GM04504 (cell line): ENCODE measurements at places on chromosomes 12 and 14.

DNA sequence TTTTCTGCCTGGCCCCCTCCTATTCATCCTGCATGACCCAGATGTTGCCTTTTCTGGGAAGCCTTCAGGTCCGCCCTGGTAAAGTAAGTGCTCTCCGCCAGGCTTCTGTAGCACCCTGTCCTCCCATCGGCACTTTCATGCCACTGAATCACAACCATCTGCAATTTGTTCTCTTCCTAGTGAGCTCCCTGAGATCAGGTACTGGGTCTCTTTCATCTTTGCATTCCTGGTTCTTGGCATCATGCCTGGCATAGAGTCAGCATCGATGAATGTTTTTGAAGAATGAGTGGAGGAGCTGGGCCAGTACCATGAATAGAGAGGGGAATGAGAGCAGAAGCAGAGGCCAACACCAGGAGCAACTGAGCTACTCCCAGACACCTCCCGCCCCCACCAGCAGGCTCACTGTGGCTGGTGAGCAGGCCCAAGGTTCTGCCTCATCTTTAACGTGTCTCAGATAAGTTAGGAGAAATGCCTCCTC is 13.1 kb downstream of the ZDHHC22 start:
- no peak for DNase-seq

DNA sequence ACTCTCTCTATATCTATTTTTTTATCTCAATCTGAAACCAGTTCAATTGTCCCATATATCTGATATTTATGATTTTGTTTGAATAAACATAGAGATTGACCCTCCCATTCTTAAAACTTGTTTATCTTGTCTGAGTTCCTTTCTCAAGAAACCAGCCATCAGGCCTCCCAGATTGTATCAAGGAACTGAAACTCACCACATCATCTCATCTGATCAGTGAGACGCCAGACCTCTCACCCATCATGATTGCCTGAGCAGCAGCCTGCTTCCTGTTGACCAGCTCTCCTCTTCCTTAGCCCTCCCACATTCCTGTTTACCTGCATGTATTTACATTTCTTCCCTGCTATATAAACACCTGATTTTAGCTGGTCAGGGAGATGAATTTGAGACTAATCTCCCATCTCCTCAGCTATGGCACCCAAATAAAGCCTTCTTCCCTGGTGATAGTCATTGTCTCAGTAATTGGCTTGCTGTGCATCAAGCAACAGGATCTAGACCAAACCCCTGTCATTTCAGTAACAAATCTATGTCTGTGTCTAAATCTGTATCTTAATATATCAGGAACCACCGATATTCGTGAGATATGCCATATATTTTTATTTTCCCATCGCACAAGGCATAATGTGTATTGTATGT is 323.6 kb downstream of the TMTC2 start:
- no peak for DNase-seq

GRCh38 chr12:92408072-92408900 is 262.6 kb upstream of the BTG1 start:
- no peak for DNase-seq

- DNase-seq: no peak
Measured at GRCh38 chr12:107361970-107362369, 268.6 kb upstream of the CRY1 start.

DNA sequence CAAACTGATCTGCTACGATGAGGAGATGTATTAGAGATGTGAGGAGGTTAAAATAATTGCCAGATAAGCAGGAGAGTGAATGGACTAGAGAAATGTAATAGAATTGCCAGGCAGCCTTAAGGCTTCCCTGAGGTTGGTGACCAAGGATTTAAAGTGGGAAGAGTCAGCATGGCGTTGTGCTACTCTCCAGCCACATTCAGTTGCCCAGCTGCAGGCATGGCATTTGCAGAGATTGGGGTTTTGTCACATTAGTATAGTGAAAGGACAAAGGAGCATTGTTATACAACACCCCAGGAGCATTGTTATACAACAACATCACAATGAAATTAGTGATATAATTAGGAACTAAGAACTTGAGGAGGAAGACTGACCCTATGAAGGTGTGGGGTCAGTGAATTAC is 31.7 kb downstream of the MARK3 start:
- DNase-seq: no peak

- no peak for DNase-seq
Measured at GRCh38 chr12:120474616-120474960, 5.0 kb upstream of the SRSF9 start.

DNA sequence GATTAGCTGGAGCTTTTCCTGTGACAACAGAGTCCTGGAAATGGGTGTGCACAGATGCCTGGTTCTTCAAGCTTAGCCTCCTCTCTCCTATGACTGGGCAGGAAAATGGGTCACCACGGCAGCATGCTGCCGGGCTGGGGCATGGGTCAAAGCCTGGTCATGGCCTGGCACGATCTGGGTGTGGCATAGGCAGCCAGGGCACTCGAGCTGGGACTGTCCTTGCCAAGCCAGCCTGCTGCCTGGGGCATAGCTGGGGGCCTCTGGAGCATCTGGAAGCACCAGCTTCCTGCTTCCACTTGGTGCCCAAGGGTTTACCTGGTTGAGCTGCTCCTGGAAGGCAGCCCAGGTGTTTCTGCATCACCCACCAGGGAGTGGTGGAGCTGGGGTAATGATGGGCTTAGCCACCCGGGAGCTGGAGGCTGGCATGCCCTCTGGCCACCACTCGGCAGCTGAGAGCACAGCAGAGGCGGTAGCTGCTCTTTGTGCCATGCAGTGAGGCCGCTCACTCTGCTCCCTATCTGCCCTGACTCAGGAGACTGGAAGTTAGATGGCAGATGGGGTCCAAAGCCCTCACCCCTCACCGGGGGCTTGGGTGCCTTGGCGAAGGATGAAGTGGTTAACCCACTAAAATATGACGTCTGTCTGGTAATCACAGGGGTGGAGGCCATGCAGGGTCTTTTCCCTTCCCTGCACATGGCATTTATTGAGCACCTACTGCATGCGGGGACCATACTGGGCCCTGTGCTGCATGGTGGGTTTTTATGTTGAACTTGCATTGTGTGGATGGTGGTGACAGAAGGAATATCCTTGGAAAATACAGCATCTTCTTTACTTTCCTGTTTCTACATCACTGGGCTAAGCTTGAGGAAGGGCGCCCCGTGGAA is 1.7 kb downstream of the OTUB2 start:
- DNase-seq: no peak

DNA sequence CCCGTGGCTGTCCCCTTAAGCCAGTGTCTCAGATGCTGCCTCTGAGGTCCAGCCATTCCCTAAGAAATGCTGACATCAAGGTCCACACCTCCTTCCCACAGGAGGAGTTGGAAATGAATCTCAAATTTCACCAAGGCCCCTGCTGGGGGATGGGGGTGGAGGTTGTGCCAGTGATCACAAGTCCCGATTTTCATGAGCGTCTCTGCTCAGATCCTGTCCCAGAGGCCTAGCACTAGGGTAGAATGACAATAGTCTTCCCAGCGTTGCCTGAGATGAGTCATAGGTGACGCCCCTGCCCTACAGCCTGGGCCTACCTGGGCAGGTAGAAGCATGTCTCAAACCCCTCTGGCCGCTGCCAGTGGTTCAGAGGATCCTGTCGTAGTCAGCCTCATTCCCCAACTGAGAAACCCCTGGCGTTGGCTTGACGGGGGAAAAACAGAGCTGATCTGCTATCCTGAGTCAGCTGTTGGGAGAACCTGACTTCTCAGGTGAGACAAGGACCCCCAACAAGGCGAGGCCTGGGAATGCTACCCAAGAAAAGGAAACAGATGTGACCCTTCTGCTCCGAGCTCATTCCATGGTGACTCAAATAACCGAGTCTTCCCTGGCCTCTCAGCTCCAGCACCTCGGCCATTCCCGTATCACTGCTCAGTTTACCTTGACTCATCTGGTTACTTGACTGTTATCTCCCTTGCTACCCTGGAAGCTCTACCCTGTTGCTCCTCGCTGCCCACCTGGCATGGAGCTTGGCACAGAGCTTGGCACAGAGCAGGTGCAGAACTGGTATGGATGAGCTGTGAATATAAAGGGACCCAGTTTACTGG is 21.8 kb upstream of the SPPL3 start:
- no peak for DNase-seq

- no peak for DNase-seq
Measured at GRCh38 chr14:79037106-79037505, 866.9 kb downstream of the NRXN3 start.

- no peak for DNase-seq
Measured at GRCh38 chr12:68291396-68292036, 38.1 kb upstream of the IL22 start.

DNA sequence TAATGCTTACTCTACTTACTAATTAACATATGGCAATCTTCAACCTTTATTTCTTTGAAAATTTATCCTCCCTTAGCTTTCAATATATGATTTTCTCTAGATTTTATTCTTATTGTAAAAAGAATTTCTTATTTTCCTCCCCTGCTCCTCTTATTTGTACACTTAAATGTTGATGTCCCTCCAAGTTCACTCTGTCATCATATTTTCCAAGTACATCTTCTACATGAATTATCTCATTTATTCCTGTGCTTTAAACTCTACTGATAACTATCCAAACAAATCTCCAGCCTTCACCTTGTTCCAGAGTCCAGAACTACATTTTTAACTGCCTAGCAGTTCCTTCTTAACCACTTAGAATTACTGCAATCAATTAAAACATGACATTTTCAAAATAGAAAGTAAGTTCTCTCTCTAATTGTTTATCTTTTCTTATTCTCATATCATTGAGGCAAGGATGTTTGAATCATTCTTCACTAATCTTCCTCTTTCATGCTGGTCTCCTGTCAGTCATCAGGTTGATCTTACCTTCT is 261.6 kb upstream of the FAR2 start:
- no peak for DNase-seq

- DNase-seq: no peak
Measured at GRCh38 chr12:120562906-120563305, 18.3 kb downstream of the POP5 start.

- DNase-seq: no peak
Measured at GRCh38 chr12:24795699-24796347, 153.1 kb downstream of the BCAT1 start.

GRCh38 chr12:51075390-51075789 is 8.0 kb downstream of the CSRNP2 start:
- DNase-seq: no peak

- no peak for DNase-seq
Measured at GRCh38 chr12:96402061-96402460, 1.8 kb upstream of the CDK17 start.

- peak; percentile 63 for DNase-seq
Measured at GRCh38 chr14:104826189-104826860, 25.4 kb downstream of the ZBTB42 start.

- DNase-seq: no peak
Measured at GRCh38 chr12:75184516-75184915, 25.1 kb downstream of the KCNC2 start.

DNA sequence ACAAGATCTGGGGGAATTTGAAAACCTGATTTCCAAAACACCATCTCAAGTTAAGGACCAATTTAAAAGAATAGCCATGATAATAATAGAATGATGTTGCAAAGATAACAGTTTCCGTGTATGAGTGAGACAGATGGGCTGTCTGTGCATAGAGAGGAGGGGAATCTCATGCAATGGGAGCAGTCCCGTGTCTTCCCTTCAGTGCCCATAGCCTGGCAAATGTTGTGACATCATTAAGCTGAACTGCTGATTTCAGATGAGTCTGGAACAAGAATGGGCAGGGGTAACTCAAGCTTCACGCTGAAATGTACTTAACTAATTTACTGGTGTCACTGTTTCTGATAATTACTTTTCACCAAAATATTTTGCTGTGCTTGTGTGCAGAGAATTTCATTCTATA is 454.0 kb downstream of the FOXG1 start:
- no peak for DNase-seq

DNA sequence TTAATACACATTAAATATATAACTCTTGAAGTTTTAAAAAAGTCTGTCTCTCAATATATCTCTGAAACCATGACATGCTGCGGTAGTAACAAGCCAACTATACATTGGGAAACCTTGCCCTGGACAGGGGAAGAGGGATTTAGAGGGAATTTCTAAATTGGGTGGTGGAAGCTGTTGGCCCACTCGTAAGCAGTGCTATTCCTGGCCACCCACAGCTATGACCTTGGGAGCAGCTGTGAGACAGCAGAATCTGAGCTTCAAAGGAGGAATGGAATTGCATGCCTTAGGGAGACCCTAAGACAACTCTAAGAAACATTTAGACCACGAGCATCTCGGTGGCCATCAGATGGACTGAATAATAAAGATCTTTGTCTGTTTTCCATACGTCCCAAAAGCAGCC is 15.8 kb upstream of the GCH1 start:
- no peak for DNase-seq

- no peak for DNase-seq
Measured at GRCh38 chr12:49549735-49550692, 11.2 kb downstream of the KCNH3 start.

DNA sequence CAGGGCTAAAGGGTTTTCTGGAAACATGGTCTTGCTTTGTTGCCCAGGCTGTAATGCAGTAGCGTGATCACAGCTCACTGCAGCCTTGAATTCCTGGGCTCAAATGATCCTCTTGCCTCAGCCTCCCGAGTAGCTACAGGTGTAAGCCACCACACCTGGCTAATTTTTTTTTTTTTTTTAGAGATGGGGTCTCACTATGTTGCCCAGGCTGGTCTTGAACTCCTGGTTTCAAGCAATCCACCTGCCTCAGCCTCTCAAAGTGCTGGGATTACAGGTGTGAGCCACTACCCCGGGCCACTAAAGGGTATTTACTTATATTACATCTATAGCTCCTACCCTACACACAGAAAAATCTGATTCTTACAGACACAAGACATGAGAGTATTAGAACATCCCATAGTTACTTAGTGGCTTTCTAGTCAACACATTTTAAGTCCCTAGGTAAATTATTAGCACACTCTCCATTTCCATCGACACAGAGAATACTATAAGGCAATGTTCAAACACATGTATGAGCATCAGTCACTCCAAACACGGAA is 6.2 kb upstream of the DCAF11 start:
- DNase-seq: no peak

DNA sequence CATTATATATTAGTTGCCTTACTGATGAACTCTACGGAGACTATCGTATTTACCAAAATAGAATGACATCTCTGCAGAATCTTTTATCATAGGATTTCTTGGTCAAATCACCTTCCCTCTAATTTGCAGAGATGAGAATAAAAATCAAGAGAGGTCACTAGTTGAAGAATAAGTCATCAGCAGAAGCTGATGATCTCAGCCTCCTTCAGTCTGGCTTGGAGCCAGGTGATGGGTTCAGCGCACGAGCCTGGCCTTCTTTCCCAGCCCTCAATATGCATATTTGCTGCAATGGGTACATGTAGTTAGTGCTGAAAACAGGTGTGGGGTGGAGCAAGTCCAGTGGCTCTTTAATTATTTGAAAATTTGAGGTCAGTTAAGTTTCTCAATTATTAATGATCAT is 19.2 kb upstream of the EMP1 start:
- no peak for DNase-seq

DNA sequence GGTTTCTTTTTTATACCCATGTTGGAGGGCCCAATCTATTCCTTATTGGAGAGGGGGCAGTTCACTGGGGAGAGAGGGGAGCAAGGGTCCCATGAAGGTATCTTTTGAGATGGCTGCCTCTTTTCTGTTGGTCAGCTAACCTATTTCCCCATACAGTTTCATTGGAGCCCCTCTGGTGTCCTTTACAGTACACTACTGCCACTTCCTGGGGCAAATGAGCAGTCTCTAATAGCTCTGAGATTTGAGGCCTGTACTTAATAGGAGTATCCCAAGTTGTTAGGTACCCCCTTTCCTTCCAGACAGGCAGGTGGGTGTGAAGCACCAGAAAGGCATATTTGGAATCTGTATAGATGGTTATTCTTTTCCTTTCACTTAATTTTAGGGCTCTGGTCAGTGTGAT is 41.3 kb upstream of the RNU6-8 start:
- DNase-seq: no peak
